ENCODE measurements at places on chromosomes 5 and 9.
A peak's percentile ranks its signal among the peaks of the same experiment; 100 is the strongest.

DNA sequence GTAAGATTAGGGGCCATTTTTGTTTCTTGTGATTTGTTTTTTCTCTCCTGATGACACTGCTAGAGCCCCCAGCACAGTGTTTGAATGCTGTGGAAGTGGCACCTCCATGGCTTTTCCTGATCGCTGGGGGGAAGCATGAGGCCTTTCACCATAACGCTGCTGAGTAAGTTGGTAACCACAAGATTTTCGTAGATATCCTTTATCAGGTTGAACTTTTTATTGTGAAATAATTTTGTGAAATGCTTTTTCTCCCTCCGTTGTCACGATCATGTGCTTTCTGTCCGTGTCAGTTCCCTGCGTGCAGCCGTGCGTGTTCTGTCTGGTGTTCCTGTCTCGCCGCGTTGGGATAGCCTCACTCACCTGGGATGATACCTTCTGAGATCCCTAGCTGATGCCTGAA, 59.4 kb downstream of the EHMT1 start:
- DNase-seq = no peak

GRCh38 chr5:56632199-56632598, 183.2 kb upstream of the MAP3K1 start:
- no peak for DNase-seq

- DNase-seq = no peak
Measured at GRCh38 chr9:124758061-124758460, 13.1 kb downstream of the NR6A1 start.

- DNase-seq = peak; percentile 94
Measured at GRCh38 chr5:139392678-139393496, 2.0 kb downstream of the PROB1 start.

- DNase-seq = no peak
Measured at GRCh38 chr5:67455970-67456369, 259.4 kb upstream of the CD180 start.

GRCh38 chr9:87256973-87257372, 240.7 kb upstream of the DAPK1 start:
- no peak for DNase-seq

- DNase-seq = no peak
Measured at GRCh38 chr5:123033157-123033671, 3.3 kb downstream of the PPIC start.

- DNase-seq = no peak
Measured at GRCh38 chr5:132477784-132478365, 12.7 kb downstream of the IRF1 start.

- peak; percentile 30 for DNase-seq
Measured at GRCh38 chr9:77475641-77476473, 172.3 kb downstream of the GNA14 start.

GRCh38 chr5:150485693-150486401, 22.1 kb upstream of the NDST1 start:
- peak; percentile 59 for DNase-seq

GRCh38 chr5:10591159-10591558, 27.3 kb downstream of the ANKRD33B start:
- no peak for DNase-seq

DNA sequence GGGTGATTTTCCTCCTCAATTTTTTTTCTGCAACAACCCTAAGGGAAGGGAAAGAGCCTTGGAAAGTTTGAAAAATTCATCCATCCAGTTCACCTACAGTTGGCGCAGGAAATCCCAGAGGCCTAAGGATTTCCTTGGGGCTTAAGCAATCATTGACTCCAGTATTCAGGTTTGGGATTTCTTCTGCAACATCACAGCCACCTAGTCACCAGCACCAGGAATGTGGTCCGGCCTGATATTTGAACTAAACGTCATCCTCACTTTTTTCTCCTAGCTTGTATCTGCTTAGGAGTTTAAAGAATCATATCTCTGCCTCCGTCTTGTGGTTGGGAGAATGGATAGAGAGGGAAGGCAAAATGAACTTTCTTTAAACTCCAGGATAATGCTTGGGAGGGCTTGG, 20.2 kb upstream of the TLE4 start:
- DNase-seq = no peak

DNA sequence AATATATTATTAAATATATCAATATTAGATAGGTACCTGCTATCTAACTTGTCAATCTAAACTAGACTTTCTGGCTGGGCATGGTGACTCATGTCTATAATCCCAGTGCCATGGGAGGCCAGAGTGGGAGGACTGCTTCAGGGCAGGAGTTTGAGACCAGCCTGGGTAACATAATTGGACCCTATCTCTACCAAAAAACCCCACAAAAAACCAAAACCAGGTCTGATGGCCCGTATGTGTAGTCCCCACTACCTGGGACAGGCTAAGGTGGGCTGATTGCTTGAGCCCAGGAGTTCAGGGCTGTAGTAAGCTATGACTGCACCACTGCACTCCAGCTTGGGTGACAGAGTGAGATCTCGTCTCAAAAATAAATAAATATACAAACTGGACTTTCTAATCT, 55.0 kb downstream of the PJA2 start:
- DNase-seq = no peak

DNA sequence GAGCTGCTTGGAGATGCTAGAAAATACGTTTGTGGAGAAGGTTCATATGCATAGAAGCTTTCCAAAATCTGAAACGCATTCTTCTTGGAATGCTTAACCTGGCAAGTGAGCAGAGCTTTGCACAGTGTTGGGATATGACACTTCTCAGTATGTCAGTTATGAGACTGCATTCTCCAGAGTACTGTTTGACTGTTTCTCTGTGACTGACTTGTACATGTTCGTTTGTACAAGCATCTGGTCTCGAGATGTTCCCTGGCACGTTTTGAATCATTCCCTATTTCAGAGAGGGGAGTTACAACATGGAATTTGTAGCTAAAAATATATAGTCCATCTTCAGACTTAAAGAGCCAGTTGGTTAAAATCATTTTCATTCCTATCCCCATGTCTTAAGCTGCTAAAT, 272.4 kb downstream of the ARRDC3 start:
- DNase-seq = no peak

GRCh38 chr5:13519131-13519530, 425.4 kb downstream of the DNAH5 start:
- no peak for DNase-seq

- DNase-seq = no peak
Measured at GRCh38 chr9:104826911-104827310, 63.0 kb downstream of the NIPSNAP3B start.
